ENCODE measurements at places on chromosomes 6 and 20.

GRCh38 chr6:18148304-18149025, 6.4 kb downstream of the TPMT start:
- no peak for DNase-seq

DNA sequence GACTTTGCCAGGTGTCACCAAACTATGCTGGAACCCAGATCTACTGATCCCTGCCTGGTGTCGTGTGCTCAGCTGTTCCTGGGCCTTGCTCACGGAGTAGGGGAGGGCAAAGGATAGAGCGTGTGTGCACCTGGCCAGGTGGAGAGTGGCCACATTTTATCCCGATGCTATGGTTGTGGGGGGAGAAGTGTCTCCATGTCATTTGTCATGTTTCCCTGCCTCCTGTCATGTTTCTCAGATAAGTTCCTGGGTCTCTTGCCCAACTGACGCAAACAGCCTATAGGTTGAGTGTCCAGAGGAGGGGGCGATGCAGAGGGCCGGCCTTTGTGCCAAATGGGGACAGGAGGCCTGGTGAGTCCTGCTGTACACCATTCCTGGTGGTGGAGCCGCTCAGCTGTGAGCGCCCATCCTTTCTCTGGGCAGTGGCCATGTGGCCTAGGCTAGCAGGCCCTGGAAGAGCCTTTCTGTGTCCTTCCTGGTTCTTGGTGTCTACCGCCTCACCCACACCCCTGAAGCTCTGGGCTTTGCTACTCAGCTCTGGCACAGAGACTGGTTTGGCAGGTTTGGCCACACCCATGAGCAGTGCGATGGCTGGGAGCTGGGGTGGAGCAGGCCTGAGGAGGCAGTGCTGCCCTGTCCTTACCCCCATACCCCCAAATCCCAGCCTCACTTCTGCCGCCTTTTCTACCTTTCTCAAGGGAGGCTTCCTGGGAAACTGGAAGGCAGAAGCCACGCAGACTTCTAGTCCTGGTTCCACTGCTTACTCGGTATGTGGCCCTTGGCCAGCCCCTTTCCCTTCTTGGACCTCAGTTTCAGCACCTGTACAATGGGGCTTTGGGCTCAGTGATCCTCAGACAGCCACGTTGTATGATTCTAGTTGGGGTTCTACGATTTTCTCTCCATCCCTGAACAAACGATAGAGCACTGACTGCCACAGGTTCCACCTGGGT, 32.3 kb upstream of the EPB41L1 start:
- DNase-seq = no peak

GRCh38 chr6:157790548-157791160, 32.4 kb upstream of the SNX9 start:
- DNase-seq = no peak

DNA sequence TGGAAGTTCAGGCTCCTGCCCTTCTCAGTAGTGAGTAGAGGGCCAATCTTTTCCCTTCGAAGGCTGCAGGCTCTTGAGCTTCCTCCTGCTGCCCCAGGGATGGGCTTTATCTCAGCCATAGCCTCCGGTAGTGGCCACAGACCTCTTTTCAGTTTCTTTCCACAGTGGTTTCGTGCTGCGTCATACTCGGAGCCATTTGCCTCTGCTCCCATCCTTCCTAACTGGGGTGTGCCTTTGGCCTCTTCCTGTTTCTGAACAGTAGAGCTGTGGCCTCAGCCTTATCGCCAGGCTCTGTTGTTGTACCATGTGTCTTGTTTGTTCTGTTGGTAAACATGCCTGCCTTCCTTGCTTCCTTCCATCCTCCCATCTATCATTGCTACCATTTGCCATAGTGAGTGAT, 54.1 kb downstream of the TULP4 start:
- DNase-seq = no peak

DNA sequence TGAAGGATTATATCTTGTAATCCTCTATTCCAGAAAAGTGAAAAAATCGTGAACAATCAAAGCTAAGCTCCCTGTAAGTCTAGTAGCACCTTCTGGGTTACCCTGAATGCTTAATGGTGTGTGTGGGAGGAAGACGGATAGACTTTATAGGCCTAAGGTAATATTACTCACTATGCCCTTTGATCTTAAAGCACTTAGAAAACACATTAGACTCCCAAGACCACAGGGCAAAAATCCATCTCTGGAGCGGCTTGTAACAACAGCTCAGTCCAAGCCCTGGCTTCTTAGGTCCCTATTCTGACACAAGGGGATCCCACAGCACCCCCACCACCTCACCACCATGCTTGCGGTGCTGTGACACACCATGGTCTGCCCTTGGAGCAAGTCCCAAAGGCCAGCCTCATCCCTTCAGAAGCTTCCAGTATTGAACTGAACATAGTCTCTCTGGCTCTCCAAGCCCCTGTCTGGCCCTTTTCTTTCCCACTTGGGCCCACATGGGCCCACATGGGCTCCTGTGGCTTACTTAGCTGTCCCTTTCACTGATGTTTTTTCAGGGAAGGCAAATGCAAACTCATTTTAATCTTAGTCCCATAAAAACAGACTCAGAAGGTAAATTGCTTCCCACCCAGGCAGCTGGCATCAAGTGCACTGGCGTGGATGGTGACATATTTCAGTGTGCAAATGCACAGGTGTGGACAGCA, 28.3 kb downstream of the C6orf132 start:
- no peak for DNase-seq

DNA sequence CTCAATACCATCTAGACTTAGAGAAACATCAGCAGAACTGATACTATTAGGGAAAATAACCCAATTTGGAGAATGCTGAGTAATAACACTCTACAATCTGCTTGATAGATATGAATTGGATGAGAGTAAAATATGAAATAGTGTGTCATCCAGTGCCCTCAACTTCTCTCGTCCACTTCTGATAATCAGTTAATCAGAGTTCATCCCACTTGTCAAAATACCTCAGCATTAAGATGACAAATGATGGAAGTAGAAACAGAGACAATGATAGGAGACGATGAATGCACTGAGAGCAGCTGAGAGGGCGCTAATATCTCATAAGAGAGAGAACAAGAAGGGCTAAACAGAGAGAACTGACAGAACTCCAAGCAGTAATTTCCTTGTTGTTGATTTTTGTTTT, 699.6 kb downstream of the EPHA7 start:
- DNase-seq = no peak

DNA sequence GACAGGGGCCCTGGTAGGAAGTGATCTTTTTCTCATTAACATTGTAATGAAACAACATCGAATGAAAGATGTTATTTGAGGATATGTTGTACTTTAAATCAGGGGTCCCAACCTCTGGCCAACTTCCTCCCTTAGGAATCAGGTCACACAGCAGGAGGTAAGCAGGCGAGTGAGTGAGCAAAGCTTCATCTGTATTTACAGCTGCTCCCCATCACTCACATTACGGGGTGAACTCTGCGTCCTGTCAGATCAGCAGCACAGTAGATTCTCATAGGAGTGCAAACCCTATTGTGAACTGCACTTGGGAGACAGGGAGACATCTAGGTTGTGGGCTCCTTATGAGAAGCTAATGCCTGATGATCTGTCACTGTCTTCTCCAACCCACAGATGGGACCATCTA, 19.9 kb downstream of the EPM2A start:
- DNase-seq = no peak

DNA sequence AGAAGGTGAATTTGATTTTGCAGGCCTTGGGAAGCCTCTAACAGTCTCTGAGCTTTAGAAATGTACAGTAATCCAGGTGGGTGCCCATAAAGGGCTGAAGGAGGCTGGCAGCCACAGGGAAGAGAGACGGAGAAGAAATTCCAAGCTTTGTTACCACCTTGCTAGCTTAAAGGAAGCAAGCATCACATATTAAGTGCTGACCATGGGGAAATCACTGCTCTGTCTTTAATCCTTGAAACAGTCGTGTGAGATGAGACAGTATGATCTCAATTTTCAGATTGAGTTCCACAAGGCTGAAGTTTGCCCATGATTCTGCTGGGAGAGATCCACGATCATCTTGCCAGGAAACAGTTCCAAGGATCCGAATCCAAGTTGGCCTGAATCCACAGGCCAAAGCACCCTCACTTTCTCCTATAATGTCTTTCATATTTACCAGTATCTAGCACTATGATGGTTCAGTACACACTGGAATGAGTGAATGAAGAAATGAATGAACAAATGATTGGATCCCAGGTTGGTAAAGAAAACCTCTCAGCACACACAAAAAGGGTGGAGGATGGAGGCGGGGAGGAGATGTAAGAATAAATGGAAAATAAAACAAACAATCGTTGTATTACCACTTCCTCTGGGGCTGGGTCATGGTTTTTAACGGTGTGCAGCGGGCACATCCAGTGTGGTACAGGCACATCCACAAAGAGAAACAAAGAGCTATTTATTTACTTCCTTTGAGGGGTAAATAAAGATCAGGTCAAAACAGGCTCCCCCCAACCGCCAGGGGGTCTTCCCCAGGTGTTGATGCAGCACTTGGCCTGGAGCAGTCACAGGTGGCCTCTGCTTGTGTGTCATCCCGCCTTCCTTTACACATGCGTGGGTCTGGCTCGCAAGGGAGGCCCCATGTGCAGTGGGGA, 28.2 kb upstream of the TAF8 start:
- no peak for DNase-seq

DNA sequence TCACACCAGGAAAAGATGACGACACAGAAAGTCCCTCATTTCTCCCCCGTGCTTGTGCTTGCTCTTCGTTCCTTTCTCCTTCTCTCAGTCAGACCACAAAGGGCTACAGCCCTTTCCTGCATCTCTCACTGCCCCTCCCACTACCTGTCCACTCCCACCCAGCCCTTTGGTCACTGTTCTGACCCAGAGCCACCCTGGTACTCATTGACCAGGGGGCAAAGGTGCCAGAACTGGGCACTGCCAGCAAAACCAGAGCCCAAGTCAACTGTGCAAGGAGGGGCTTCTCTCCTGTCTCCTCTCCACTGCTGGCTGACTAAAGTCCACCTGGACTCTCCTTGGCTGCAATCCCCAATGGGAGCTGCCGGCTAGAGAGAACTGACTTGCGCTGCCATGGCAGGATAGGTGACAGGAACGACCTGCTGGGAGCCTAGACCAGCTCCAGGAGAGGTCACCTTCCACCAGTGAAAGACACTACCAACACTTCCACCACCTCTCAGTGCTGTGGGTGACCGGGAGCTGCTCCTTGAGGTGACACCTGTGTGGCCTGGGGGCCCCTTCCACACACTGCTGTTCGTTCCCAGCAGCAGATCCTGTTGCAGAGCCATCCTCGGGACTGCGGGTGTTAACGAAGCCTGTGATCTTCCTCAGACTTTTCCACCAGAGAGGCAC, 32.8 kb downstream of the KCNK17 start:
- DNase-seq = no peak
